M059J (cell line): ENCODE measurements at places on chromosomes 6 and 20. TPM values are rescaled to one million over a fixed set of nuclear protein-coding genes. Genes with fewer than 3 reads are reported as not detected.

Gene TMEM181
- total RNA-seq, result 27.3 and 42.7 TPM in 2 replicates

Gene SRC
- total RNA-seq, result 16.5 and 24.3 TPM in 2 replicates

Gene FERMT1
- total RNA-seq, result 2.0 and 2.2 TPM in 2 replicates

DNA sequence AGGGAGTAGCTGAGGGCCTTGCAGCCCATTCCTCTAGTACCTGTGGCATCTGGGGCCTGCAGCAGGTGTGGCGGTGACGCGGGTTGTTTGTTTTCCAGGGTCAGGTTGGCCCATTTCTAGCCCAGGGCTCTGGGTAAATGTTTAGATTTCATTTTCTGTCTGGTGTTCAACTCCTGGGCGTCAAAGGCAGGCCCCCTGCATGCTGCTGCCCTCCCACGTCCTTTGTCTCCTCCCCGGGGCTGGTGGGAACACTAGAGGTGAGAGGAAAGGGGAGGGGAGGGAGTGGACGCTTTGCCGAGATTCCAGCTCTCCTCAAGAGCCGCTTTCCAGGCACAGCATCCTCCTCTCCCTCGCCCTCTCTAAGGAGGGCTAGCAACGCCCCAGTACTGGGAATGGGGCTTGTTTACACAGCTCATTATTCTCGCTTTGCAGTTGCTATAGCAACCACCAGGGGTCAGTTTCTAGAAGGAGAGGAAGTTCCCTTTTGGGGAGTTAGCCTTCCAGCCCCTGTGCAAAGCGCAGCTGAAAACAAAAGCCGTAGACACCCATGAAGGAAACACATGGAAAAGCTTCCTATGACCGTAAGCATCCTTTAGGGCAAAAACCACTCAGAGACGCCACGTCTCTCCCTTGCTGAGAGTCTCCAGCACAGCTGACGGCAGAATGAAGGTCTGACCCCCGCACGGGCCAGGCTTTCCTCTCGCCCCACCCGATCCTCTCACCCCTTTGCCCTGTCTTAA, 170.6 kb downstream of the LY86 start:
- peak; percentile 80 for DNase-seq

- peak; percentile 70 for DNase-seq
Observed at GRCh38 chr6:75893058-75893775, 144.2 kb downstream of the MYO6 start.

Gene OPRL1
- total RNA-seq, result 0.59 TPM in 1 of 2 replicates, not detected in the other

DNA sequence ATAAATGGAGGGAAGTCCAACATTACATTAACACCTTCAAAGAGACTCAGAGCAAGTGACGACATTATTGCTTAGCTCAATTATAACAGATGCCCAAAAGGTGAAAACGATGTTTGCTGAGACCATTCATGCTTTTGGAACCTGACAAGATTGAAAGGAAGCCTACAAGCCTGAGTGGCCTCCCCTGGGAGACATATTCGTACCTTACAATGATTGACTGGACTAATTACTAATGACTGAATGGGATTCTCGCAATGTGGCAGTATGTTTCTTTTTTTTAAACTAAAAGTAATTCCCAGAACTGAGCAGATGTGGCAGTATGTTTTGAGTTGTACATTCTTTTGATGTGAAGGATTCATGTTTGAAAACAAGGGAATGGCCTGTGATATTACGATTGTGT, 49.9 kb downstream of the VEGFA start:
- no peak for DNase-seq

Gene RSPO3
- total RNA-seq, result 0.42 TPM in 1 of 2 replicates, not detected in the other
